ENCODE measurements at places on chromosomes 4 and X. TPM values are rescaled to one million over a fixed set of nuclear protein-coding genes. Genes with fewer than 3 reads are reported as not detected.
A peak's percentile ranks its signal among the peaks of the same experiment; 100 is the strongest.

DNA sequence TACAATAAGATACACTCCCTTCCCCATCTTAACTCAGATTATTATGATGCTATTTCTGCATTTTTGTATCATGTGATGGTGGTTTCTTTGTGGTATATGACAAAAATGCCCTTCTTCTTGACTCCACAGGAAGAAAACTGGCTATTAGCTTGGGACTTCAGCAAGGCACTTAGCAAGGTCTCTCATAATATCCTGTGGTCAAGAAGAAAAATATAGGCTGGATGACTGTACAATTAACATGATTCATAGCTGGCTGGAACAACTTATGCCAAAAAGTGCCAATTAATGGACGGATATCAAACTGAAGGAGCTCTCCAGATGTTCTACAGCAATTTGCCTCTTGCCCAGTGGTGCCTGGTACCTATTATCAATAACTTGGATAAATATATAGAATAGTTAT, 2.3 kb upstream of the MID1IP1 start:
- no peak for DNase-seq

DNA sequence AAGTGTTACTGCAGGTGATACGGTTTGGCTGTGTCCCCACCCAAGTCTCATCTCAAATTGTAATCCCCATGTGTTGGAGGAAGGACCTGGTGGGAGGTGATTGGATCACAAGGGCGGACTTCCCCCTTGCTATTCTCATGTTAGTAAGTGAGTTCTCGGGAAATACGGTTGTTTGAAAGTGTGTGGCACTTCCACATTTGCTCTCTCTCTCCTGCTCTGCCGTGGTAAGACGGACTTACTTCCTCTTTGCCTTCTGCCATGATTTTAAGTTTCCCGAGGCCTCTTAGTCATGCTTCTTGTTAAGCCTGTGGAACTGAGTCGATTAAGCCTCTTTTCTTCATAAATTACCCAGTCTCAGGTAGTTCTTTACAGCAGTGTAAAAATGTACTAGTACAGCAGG, 65.2 kb upstream of the SLC7A11 start:
- no peak for DNase-seq

- DNase-seq: no peak
Measured at GRCh38 chr4:74267998-74268606, 40.2 kb upstream of the EPGN start.

DNA sequence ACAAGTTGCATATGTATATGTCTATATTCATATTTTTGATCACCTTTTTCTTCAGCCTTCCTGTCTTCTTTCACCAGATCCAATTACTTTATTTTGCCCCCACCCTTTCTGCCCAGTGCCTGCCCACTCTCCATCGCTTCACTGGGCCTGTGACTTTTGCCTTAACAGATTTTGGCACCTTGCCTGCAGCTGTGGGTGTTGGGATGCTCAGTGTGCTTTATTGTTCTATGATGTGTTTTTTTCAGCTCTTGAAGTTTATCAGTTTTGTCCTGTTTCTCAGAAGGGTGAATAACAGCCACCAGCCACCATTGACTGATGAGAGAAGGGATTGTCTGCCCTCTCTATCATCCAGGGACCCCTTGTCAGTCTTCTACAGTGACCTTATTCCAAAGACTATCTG, 77.2 kb upstream of the GALNT7 start:
- no peak for DNase-seq

- DNase-seq: no peak
Measured at GRCh38 chrX:20218836-20219505, 47.7 kb downstream of the RPS6KA3 start.

DNA sequence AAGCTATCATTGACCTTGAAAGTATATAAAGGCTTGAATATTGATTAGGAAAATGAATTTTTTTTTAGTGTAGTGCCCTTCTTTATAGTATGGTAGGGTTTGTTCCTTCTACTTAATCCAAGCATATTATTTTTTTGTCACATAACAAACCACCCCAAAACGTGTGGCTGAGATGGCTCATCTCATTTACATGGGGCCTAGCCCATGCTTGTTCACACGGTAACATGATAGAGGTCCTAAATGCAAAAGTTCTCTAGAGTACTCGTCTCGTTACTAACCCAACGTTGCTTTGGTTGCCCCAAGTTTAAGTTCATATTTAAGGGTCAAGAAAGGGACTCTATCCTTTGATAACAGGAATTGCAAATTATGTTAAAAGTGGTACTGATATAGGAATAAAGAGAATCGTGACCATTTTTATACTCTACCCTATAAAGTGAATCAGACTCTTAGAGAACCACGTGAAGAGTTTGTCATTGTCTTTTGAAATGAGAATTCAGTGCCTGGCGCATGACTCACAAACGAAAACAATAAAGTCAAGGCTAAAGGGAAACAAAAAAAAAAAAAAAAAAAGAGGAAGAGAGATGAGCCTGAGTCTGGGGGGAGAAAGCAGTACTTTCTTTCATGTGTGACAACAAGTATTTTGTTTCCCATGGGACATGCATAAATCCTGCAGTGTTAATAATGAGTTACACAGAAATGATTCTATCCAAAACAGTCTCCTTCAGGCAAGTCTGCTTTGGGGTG, 402.8 kb upstream of the NWD2 start:
- no peak for DNase-seq

DNA sequence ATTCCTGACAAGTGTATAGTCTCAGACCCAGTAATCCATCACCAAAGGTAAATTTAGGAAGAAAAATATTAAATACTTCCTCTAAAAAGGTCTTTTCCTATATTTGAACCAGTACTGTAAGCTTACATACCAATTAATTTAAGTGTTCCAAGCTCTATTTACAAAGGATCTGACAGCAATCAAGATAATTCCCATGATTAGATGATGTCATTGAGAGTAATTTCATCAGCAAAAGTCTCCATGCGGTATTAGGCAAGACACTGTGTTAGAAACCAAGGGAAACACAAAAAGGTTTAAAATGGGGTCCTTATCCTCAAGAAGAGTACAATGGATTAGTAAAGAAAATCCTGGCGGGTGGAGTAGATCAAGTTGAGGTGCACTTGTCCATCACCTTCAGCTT, 198.5 kb downstream of the PRDM5 start:
- no peak for DNase-seq

DNA sequence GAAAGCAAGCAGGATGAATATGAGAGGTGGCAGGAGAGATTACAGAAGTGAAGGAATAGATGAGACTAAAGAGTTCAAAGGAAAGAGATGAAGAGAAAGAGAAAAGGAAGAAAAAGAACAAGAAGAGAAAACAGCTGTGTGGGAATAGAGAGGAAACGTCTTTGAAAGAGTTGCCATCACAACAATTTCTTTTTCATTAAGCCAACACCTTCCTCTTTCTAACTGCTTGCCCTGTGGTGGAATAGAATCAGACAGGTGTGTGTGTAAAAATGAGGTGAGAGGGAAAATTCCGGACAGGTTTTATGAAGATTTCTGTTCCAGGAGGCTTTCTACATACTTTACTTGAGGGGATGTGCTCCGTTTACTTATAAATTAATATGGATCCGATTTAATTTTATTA, 28.8 kb downstream of the DTHD1 start:
- DNase-seq: no peak

- no peak for DNase-seq
Measured at GRCh38 chr4:157907226-157907946, 265.4 kb downstream of the GASK1B start.

- DNase-seq: no peak
Measured at GRCh38 chr4:114922592-114922933, 190.9 kb downstream of the NDST4 start.

GRCh38 chr4:145830699-145831098, 107.9 kb downstream of the ZNF827 start:
- DNase-seq: no peak

GRCh38 chr4:43776371-43776770, 672.2 kb downstream of the KCTD8 start:
- no peak for DNase-seq

GRCh38 chr4:1793940-1794808, 1.1 kb downstream of the FGFR3 start:
- DNase-seq: no peak

- DNase-seq: no peak
Measured at GRCh38 chr4:74206088-74206825, 48.3 kb downstream of the MTHFD2L start.

GRCh38 chr4:84597450-84597849, 14.5 kb downstream of the CDS1 start:
- DNase-seq: no peak

- no peak for DNase-seq
Measured at GRCh38 chr4:185061610-185062009, 43.3 kb downstream of the HELT start.

- peak; percentile 25 for DNase-seq
Measured at GRCh38 chrX:129654652-129655546, at the start of gene APLN. TSS of gene APLN (minus strand) at chrX:129654956. CDS start at chrX:129654630, 326 bp downstream.

- DNase-seq: no peak
Measured at GRCh38 chrX:103356858-103357257, 552 bp downstream of the TCEAL9 start.

The VEGFC gene
- not detected for polyA plus RNA-seq

The TLR3 gene
- polyA plus RNA-seq: 13.3 TPM

The LGI2 gene
- polyA plus RNA-seq: not detected

The NHSL2 gene
- polyA plus RNA-seq: 10.2 TPM

The TRAPPC2 gene
- 55.4 TPM for polyA plus RNA-seq

The CCNB3 gene
- not detected for polyA plus RNA-seq
